ENCODE measurements at places on chromosomes 6 and 20. TPM values are rescaled to one million over a fixed set of nuclear protein-coding genes. Genes with fewer than 3 reads are reported as not detected.

- no peak for DNase-seq
Observed at GRCh38 chr20:1955217-1955616, 38.6 kb downstream of the PDYN start.

DNA sequence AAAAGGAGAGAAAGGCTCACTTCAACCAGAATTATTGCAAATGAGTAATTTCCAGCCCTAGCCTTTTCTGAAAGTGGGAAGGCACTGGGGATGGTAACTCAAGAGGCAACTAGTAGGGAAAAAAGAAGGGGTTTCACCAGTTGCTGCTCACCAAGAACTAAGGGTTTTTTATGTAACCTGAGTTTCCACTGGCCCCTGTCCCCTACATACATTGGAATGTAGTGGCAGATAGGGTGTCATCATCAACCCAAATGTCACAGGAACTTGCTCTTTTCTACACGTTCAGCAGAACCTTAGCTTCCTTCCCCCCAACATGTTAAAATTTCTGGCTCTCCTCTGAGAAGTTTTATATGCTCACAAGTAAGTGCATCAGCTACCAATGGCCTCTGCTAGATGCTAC is 38.2 kb upstream of the PKHD1 start:
- DNase-seq = no peak

IYD gene
- not detected for total RNA-seq

- no peak for DNase-seq
Observed at GRCh38 chr6:40348591-40348990, 238.6 kb downstream of the LRFN2 start.

DNA sequence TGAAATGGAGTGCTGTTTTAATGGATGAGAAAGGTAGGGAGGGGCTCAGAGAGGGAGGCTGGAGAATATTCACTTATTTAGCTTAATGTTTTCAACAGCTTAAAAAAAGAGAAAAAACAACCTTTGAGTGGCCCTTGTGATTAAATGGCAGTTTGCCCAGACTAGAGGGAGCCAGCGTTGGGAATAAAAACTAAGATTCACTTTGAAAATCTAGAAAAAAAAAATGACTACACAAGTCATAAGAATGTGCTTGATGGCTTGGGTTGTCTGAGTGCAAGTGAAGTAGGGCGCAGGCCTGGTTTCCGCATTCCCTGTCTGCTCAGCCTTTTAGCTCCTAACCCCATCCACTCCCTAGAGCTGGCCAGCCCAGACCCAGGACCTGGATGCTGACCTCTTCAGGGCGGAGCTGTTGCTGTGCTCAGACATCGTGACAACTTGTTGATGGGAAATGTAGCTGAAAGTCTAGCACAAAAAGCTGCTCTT is 28.9 kb downstream of the UTRN start:
- no peak for DNase-seq

AGER gene
- total RNA-seq = 20.2 TPM

Measured in activated T-helper 1 cell treated with anti-CD3 and anti-CD28 coated beads, Interleukin-12 subunit alpha, Interleukin-12 subunit beta, Interleukin-2, Interleukin-4 antibody, amounts not matched to agents 30 ng/mL and 10 ng/mL and 1 ng/mL, durations not matched to agents 14 hours and 24 hours and 36 hours (primary cell).